CD4-positive, alpha-beta T cell treated with Interleukin-17A for 4 hours (primary cell): ENCODE measurements at places on chromosomes 1 and 21.
A peak's percentile ranks its signal among the peaks of the same experiment; 100 is the strongest.

DNA sequence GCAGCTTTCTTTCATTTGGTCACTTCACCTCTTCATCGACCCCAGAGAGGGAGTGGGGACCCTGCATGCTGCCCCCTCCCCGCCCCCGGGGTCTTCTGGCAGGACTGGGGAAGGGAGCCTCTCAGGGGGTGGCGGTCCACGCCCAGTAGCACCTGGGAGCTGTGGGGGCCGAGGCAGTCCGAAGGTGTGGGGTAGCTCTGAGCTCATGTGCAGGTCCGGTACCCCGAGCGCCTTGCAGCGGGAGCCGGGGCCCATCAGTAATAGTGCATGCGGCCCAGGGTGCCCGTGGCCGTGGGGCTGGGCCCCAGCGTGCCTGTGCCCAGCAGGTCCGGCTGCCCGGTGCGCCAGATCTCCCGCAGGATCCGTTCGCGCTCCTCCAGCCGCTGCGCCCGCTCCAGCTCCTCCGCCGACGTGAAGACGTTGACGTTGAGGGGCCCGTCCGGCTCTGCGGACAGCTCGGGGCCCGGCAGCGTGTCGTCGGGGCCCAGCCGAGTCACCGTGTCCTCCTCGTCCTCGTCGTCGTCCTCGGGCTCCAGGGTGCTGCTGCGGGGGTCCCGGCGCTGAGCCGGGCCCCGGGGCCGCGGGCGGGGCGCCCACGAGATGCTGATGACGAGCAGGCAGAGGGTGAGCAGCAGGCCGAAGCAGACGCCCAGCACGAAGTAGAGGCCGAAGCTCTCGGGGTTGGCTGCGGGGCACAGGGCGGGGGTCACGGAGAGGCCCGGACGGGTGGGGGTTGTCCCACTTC, 1.2 kb downstream of the EVA1B start:
- no peak for DNase-seq

DNA sequence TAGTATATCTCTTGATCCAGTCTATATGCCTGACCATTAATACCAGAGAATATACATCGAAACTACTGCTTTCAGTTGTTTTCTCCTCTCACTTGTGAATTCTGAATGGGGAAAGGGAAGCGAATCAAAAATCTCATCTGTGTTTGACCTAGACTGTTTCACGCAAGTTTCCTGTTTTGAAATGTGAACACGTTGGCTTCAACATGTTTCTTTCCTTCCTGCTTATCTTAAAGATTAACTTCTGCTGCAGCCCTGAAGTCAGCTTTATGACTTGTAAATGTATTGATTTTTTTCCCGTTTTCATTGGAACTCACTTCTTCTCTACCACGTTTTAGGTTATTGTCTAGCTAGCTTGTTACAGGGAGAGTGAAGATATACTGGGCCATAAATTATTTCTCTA, 49.9 kb downstream of the SNX27 start:
- no peak for DNase-seq

DNA sequence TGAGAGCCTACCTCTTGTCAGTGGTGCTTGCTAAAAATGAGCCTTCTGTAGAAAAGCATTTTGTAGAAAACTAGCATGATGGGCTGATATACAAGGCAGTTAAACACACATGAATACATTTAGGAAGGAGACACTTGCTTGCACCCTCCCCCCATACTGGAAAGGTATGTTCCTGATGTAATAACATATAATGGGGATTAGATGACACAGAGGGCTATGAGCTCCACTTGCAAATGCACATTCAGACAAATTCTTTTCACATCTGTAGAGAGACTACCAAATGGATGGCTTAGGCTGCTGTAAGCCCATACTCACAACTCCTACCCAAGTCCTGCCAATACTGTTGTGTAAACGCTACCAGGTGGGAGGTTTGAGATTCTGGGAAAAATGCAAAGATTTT, 634.0 kb downstream of the SMYD3 start:
- DNase-seq: no peak

GRCh38 chr21:44089001-44089911, 17.9 kb upstream of the PWP2 start:
- peak; percentile 74 for DNase-seq

DNA sequence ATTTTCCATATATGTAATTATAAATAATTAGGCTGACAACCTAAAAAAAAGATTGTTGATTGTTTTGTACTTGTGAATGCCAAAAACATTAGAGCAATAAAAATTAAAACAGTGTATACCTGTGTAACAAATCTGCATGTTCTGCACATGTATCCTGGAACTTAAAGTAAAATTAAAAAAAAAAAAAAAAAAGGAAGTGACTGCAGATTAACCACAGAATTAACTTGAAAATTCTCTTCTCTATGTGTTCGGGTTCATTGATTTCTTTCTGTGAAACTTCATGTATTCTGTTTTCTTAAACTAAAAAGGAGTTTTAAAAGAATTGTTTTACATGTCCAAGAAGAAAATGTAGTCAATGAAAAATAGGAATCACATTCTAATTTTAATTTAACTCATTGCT, 95.7 kb downstream of the FASLG start:
- no peak for DNase-seq

DNA sequence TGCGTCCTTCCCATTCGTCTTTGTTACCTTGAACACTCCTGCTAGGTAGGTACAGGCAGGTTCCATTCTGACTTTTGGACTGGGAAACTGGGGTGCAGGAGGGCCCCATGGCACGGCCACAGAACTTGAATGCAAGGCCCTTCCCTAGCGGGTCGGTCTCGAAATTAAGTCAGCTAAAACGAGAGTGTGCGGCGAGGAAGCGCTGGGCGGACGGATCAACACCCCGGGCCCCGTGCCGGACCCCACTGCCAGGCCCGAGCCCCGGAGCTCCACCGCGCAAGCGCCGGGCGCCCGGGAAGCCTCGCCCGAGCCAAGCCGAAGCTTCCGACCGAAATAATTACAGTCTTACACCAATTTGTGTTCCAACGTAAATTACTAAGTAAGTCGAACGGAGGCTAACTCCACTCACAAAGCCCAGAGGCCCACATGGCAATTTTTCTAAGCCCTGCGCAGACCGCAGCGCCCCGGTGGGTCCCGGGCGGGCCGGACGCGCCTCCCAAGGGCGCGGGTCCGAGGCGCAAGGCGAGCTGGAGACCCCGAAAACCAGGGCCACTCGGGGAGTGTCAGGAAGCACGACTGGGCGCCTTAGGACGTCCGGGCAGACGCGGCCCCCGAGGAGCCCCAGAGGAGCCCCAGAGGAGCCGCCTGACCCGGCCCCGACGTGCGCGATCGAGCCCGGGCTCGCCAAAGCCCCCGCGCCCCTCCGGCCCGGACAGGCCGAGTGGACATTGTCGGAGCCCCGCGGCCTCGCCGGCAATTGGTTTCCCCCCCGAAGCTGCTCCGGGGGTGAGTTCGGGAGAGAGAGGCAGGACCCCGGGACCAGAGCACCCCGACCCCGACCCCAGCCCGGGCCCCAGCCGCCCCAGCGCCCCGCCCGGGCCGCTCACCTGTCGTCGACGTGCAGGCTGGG, 624 bp downstream of the RIPK4 start:
- DNase-seq: no peak

- peak; percentile 12 for DNase-seq
Measured at GRCh38 chr1:204127597-204128242, 24.1 kb downstream of the ETNK2 start.

DNA sequence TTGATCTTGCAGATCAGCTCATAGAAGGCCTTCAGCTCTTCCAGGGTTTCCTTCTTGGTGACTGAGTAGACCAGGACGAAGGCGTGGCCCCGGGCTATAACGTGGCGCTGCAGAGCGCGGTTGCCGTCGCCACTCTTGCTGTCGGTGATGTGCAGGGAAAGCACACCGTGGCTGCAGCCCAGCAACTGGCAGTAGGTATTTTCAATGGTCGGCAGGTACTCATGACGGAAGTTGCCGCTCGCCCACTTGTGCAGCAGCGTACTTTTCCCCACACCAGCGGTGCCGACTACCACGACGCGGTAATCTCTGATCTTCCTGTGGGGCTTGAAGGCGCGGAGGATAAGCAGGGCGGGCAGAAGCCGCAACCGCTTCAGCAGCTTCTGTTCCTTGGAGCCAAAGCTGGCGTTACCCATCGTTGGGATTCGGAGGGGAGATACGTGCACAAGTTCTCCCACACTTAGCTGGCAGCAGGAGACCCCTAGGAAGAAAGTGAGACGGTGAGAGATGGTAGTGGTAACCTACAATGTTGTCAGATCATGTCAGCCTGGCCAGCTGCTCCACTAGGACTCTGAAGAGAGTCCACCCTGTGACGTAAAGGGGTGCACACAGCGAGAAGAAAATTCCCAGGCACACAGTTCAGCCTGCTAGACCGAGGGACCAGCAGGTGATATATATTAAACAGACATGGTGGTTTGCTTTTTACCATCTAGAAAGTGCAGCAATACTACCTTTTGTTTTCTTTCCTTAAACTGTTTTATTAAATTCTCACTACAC, 3.4 kb downstream of the DIRAS3 start:
- DNase-seq: no peak

DNA sequence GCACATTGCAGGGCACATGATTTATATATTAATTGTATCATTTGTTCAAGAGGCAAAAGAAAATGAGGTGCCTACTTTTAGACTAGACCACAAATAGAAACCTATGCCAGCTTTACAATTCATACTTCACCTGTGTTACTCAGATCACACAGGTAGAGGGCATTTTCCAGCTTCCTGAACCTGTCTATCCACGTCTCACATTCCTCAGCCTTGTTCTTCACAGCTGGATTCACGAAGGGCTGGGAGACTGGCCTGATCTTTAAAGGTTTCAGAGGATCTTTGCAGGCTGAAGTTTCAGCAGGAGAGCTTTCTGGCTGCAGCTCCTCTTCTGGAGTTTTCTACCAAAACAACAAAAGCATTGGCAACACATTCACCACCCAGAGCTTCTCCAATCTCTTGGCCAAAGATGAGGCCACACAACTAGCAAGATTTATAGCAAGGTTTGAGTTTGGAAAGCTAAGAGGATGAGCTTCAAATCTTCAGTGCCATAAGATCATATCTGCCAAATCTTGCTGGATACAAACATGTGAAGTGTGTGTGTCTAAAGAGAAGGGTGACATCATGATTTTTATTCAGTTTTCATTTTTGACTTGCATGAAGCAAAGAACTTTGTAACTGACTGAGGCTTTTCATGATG, 71.0 kb upstream of the CYP2J2 start:
- DNase-seq: no peak

- DNase-seq: no peak
Measured at GRCh38 chr1:53576866-53577760, 117.9 kb downstream of the DMRTB1 start.

GRCh38 chr1:67376381-67376780, 53.8 kb downstream of the SERBP1 start:
- DNase-seq: no peak

DNA sequence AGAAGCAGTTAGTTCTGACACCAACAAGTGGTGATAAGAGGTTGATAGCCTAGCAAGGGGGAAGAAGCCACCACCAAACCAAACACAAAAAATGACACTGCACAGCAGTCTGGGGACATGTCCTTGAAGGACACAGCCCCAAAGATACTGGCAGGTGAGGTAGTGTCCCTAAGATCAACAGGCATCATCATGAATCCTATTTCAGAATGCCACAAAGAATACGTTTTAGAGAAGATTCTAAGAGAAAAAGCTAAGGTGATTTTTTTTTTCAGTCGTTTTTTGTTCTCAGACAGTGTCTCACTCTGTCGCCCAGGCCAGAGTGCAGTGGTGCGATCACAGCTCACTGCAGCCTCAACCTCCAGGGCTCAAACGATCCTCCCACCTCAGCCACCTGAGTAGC, 19.6 kb downstream of the MTHFR start:
- DNase-seq: no peak

GRCh38 chr1:197621761-197622160, 153.5 kb downstream of the DENND1B start:
- DNase-seq: no peak

- DNase-seq: no peak
Measured at GRCh38 chr1:65164633-65165032, 16.6 kb downstream of the AK4 start.

DNA sequence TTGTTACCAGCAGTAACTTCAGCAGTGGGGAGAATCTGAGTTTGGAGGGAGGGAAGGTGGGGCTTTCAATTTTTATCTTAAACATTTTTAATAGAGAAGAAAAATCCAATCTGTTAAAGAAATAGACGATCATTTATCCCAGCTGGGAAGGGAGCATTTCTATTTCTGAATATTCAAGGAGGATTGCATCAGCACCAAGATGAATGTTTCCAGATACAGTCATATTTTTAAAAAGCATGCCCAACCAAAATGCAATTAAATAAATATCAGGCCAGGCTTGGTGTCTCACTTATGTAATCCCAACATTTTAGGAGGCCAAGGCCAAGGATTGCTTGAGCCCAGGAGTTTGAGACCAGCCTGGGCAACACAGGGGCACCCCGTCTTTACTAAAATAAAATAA, 1.7 kb upstream of the ATP1A4 start:
- no peak for DNase-seq

DNA sequence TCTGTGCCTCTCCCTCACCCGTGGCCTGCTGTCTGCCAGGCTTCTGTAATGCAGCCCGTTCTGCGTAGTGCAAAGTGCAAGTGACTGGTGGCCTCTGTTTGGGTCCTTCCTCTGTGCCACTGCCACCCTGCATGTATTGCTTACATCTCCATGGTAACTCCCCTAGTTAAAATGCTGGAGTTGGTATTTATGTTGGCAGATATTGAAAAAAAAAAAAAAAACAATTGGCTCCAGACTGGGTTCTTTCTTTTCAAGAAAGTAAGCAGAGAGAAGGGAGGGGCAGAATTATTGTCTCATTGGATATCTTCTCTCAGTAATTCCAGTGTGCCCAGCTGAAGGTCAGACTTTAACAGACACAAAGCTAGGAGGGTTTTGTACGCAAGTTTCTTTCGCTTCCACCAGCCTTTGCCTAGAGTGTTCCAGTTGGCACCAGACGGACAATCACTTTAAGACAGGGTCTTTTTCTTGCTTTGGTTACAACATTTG, 242.3 kb downstream of the PBX1 start:
- no peak for DNase-seq

DNA sequence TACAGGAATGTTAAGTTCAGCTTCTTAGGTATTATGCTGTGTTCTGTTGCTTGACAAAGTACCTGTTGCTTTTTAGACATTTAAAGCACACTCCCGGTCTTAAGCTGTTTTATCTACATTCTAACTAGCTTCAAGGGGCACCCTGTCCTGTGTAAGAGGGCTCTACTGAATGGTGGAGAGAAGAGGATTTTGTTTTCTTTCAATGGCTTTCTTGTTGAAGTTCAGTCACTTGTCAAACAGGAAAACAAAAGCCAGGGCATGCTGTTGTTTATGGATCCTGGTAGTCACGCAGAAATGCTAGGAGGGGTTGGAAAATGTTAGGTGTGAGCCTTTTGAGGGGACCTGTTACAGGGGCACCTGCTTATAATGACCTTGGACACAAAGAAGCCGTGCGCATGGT, 30.7 kb downstream of the PGM1 start:
- DNase-seq: no peak

GRCh38 chr1:45543581-45544417, 6.8 kb upstream of the AKR1A1 start:
- peak; percentile 70 for DNase-seq

DNA sequence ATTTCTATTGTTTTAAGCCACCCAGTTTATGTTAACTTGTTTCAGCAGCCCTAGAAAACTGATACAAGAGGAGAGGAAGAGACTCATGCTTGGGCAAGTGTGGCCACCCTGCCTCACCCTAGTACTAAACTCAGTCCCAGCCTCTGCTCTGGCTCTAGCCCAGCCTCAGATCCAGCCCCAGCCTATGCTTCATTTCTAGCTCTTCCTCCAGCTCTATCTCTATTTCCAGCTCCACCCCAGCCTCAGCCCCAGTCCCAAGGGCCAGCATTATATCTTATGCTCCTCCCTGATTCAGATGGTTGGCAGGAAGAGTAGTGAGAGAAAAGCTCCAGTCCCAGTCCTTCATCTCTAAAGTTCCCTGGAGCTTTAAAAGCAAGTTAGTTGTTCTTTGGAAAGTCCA, 535.5 kb downstream of the PTPRC start:
- no peak for DNase-seq

GRCh38 chr1:170483051-170483450, 48.9 kb upstream of the GORAB start:
- no peak for DNase-seq
